CD4-positive, alpha-beta T cell treated with Interleukin-4 for 4 hours (primary cell): ENCODE measurements at places on chromosomes 16 and 17.
A peak's percentile ranks its signal among the peaks of the same experiment; 100 is the strongest.

DNA sequence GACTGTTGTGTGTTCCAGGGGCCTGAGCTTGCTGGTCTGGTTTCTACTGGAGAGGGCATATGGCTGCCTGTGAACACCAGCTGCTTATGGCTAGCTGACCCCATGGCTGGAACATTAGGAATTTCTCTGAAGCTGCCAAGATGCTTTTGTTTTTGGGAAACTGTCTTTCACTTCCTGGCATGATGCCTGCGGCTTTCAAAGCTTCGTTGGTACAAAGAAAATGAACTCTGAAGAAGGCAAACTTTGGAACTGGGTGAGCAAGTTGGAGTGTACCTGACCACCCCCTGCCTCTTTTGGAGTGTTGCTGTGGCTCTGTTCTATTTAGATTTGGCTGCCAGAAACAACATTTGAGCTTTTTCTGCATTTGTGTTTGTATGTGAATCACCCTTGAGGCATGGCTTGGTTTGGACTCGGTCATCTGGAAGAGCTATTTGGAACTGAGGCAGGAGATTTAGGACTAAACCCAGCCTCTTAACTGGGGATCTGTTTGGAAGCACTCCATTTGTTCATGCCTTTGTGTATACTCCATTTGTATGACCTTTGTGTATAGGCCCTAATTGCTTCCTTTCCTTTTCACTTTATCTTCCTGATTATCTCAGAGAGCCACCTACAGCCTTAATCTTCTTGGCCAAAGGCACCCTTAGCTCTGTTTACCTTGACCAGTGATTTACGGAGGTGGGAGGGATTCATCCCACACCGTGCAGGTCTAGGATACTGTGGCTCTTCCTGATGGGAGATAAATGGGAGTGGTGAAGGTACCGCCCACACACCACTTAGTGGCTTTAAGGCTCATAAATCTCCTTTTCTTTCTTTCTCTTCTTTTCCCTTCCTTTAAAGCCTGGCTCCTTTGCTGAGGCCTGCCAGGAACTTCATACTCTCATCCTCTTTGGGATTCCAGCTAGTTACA is 7.3 kb upstream of the CPHXL start:
- no peak for DNase-seq

DNA sequence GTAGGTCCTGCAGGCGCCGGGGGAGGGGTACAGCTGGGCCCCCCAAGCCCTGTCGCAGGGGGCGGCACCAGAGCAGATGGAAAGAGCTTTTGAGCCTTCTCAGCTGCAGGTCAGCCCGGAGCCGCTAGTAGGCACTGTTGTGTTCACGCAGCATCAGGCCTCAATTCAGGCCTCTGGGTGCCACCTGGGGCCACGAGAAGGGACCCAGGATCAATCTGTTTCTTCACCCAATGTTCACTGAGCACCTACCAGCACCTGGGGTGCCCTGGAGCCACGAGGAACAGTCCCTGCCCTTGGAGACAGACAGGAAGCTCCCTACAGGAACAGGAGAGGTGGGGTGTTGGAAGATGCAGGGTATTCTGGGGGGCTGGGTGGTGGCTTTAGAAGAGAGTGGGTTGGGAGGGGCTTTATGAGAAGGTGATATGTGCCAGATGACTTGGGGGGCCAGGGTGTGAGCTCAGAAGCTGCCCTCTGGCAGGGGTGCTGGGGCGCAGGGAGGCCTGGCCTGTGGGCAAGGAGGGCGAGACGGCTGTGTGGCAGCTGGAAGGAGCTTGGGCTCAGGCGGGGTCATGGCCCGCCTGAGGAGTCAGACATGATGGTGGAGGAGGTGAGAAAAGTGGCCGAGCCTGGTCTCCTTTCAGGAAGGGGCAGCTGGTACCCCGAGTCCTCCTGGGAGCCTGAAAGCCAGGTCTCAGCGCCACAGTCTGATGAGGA is 121.9 kb upstream of the GSE1 start:
- peak; percentile 30 for DNase-seq

DNA sequence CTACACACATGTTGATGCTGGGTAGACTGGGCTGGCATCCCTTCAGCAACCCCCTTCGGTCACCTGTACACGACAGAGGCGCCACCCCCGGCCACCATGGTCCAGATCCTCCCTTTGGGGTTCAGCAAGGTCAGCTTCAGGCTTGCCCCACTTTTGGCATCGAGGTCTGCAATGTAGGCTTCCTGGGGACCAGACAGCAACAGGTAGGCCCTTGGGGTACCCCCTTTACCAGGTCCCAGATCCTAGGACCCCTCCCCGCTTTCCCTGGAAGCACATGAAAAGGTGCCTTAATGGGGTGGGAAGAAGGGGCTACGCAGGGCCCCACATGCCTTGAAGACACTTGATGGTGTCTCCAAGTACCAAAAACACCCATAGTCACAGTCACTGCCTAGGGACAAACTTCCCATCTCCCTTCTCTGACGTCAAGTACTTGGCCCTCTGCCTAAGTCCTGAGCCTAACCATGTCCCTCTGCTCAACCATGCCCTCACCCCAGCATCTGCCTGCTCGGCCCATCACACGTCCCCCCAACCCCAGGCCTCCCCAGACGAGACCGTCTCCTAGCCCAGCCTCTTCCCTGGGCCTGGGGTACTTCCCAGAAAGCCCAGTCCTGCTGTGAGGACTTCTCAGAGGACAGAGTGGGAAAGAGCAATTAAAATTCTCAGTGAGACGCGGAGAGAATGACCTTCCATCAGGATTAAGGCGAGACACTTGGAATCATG is 12.1 kb downstream of the ACLY start:
- no peak for DNase-seq

GRCh38 chr17:34763728-34764665 is 184.6 kb downstream of the TMEM132E start:
- no peak for DNase-seq

- peak; percentile 3 for DNase-seq
Observed at GRCh38 chr17:65523853-65524664, 37.4 kb downstream of the AXIN2 start.

DNA sequence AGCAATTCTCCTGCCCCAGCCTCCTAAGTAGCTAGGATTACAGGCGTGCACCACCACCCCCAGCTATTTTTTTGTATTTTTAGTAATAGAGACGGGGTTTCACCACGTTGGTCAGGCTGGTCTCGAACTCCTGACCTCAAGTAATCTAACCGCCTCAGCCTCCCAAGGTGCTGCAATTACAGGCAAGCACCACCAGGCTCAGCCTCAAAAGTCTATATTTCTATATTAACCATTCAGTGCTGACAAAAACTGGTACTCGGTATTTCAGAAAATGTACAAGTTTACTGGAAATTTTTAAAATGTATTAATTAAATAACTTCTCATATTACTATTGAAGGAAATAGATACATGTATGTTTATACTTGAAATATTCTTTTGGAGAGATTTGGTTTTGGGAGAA is 1.4 kb upstream of the HEXD start:
- no peak for DNase-seq

- DNase-seq = no peak
Observed at GRCh38 chr17:45902892-45903346, 8.6 kb downstream of the MAPT start.

GRCh38 chr16:88599092-88599733 is 29.0 kb downstream of the ZC3H18 start:
- DNase-seq = no peak

GRCh38 chr16:1613211-1613622 is 1.1 kb downstream of the CRAMP1 start:
- DNase-seq = no peak

DNA sequence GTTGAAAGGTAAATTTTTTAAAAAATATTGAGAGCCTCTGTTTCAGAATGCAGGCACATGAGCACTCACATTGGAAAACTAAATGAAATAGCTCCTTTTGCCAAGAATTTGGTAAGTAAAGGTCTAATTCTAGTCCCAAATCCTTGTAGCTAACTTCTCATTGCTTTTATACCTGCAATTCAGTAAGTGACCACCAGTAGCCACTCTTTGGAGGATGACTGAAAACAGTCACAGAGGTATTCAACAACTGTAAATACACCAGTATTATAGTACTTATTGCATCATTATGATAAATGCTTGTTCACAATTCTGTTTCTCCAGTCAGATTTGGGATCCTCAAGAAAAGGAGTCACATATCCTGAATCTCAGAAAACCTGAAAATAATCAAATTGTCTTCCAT is 562.4 kb upstream of the CDH11 start:
- no peak for DNase-seq

GRCh38 chr17:19877364-19877945 is 9.7 kb upstream of the ULK2 start:
- no peak for DNase-seq

DNA sequence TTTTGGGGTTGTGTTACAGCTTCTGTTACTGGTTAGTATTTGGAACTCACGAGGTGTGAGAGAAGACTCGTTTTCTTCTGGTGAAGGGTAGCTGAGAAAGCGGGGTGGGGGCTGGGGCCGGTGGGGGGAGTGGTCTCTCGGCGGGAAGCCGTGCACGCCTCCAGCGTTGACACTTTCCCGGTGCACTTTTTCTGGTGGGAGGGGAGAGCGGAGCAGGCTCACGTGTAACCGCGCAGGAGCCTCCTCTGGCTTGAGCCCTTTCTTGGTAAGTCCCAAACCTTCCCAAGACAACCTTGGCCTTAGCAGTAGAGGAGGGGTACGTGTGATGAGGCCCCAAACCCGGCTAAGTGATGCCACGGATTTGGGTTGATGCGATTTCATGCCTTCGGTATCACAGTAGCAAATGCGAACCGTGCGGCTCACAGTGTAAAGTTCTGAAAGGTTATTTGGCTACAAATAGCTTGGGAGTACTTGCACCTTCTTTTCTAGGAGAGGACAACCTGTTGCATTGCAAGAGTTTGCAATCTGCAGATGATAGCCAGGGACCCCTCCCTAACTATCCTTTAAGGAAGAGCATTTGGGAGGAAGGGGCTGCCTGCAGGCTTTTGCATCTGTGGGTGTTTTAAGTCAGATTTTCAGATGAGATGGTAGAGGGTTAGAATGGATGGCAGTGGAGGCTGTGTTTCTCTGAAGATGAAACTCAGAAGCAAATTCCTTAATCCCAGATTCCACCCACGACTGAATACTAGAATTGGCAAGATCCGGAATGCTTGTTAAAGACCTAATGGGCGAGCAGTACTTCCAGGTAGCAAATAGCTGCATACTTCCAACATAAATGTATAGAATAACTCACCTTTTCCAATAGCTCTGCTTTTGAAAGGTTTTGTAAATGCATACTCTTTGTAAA is 1.5 kb downstream of the HLF start:
- no peak for DNase-seq

GRCh38 chr17:65047941-65048340 is 8.6 kb downstream of the GNA13 start:
- no peak for DNase-seq

GRCh38 chr16:24524855-24525677 is 14.3 kb upstream of the RBBP6 start:
- DNase-seq = no peak

DNA sequence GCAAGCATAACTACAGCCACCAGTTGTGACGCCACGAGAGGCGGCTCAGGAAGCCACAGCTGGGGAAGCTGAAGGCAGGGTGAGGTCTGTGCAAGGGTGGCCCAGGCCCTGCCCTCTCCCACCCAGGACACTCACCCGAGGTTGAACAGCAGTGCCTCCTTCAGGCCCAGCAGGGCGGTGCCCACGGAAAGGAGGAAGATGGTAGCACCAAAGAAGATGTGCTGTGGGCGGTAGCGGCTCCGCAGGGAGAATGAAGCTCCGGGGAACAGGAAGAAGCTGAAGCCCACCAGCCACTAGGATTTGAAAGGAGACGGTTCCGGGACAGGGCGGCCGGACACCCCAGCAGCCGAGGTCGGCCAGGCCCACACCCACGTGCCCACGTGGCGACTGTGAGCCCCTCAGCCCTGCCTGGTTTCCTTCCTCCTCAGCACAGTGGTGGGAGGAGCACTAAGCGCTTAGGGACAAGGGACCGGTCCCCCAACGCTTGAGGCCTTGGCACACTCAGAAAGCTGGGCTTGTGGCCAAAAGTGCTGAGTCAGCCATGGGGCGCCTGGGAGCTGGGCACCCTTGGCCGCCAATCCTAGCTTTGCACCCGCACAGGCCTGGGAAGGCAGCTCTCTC is 11.0 kb downstream of the CYB561 start:
- DNase-seq = peak; percentile 35

DNA sequence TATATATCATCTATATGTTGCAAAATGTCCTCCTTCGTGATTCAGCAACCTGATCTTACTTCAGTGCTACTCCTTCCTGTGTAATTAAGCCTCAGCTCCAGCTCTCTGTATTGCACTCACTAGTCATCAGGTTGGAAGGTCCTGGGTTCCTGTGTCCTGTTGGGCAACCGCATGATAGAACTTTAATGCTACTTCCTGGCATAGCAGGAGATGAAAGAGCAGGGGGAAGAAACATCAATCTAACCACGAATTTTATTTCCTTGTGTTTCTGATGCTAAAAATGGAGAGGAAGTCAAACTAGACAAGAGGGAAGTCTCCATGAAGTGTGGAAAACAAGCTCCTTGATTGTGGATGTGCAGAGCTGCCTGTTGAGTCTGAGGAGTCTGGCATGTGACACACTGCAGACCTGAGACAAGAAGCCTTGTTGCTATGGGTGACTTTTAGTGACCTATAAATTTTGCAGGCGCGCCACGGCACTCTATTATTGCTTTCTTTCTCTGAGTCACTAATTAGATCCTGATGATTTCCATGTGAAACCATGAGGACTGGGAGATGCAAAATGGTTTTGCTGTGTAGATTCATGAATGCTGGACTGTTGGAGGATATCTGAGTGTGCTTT is 25.6 kb downstream of the IGSF6 start:
- DNase-seq = peak; percentile 59

- no peak for DNase-seq
Observed at GRCh38 chr17:57154921-57155320, 69.9 kb downstream of the AKAP1 start.

DNA sequence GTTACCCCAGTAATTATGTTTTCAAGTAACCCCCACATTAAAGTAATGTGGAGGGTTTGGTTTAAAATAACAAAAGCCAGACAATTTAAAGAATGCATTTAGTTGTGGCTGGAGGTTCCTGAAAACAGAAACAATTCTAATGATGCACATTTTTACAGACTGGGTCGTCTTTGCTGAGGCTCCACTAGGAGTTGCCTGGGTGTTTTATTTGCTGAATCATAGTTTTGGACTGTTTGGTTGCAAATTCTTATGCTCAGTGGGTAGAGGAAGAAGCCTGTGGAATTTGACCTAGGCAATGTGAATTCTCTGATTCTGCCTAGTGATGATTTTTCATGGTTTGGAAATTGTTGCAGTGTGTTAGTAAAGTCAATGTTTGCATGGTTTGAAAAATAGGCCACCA is 16.3 kb downstream of the SHISA9 start:
- no peak for DNase-seq

DNA sequence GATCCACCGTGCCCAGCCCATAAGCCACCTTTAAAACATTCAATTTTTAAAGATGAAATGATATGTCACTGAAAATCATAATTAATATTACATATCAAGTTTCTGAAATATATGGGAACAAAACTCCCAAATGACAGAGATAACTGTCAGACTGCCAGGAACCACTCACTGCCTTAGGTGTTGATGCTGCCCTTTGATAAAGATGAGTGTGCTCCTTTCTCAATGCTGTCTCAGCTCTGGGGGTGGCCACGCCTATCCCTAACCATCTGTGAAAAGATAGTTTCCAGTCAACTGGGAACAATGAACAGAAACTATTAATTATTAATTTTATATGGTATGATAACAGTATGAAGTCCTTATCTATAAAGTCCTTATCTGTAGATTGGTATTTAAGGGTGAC is 177.7 kb downstream of the MYO1D start:
- DNase-seq = no peak

GRCh38 chr17:81868674-81869220 is 2.4 kb downstream of the ARHGDIA start:
- no peak for DNase-seq

- DNase-seq = peak; percentile 14
Observed at GRCh38 chr16:84982434-84982833, 28.9 kb downstream of the ZDHHC7 start.

- DNase-seq = no peak
Observed at GRCh38 chr17:57639381-57639780, 105.7 kb downstream of the CCDC182 start.
